Prostate gland (tissue), 2 donors: ENCODE measurements at places on chromosomes 6 and 20. TPM values are rescaled to one million over a fixed set of nuclear protein-coding genes. Genes with fewer than 3 reads are reported as not detected.

DNA sequence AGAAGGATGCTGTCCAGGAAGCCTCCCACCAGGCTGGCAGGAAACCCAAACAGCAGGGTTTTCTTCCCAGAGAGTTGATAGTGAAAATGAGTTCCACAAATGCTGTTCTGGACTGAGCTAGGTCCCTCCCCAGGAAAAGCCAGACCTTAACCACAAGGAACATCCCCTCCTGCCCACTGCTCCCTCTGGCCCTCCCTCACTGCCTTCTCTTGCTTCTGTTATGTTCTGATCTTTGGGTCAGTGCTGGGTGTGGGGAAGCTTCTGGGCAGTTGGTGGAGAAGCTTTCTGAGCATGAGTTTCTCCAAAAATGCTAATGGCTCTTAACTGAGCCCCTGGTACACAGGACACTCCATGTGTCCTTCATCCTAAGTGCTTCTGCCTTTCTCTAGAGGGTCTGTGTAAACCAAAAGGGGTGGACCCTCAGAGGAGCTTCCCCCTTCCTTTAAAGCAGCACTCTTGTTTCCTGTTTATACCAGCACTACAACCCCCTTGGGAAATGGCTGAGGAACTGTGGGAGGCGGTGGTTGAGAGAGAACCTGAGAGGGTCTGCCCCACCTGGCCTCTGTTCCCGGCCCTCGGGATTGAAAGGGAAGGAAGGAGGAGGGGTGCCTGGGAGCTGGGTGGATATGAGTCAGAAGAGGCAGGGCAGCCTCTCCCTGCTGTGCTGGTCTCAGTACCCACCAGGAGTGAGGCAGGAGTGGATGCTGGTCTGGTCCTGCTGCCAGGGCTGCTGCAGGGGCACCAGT lies 42.0 kb downstream of the CDS2 start:
- no peaks in the 10 kb centered on the region for H3K27me3 ChIP-seq
- no peak overlapping the region for H3K4me3 ChIP-seq
- H3K36me3 ChIP-seq, result no peaks in the 10 kb centered on the region
- no peak overlapping the region for H3K27ac ChIP-seq

BACH2 gene
- 5.7 TPM for total RNA-seq

ACTL10 gene
- 8.5 TPM for total RNA-seq

ADGRB3 gene
- 0.59 TPM for total RNA-seq

DNA sequence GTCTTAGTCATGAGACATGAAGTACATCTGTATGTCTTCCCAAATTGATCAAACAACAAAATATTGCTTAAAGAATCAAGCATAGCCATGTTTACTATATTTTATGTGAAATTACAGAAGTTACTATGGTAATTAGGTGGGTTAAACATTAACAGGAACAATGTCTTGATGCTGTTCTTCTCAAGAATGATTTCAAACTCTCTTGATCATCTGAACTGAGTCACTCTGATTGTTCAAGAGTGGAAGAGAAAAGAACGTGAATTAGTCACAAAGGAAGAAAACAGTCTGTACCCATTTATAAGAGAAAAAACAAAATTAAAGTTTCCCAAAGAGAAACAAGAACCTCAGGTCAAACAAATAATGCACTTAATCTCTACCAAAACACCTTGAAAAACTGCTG lies 62.2 kb upstream of the NUP153 start:
- peaks cover 11% of the 10 kb centered on the region for H3K36me3 ChIP-seq
- DNase-seq, result no peak
- H3K27ac ChIP-seq, result no peak overlapping the region
- H3K27me3 ChIP-seq, result no peaks in the 10 kb centered on the region

- H3K4me1 ChIP-seq, result peaks cover 3% of the 10 kb centered on the region
- no peaks in the 10 kb centered on the region for H3K36me3 ChIP-seq
- no peak for DNase-seq
- H3K27me3 ChIP-seq, result no peaks in the 10 kb centered on the region
These were observed 3.1 kb downstream of the SYNJ2 start for GRCh38 chr6:157984686-157985225.
